ENCODE measurements at places on chromosomes 3 and 15.

- DNase-seq: no peak
Measured at GRCh38 chr3:49523756-49524747, 30.2 kb upstream of the BSN start.

- DNase-seq: no peak
Measured at GRCh38 chr3:177378168-177378567, 180.9 kb upstream of the TBL1XR1 start.

GRCh38 chr3:5195605-5196004 is 8.1 kb downstream of the EDEM1 start:
- no peak for DNase-seq

DNA sequence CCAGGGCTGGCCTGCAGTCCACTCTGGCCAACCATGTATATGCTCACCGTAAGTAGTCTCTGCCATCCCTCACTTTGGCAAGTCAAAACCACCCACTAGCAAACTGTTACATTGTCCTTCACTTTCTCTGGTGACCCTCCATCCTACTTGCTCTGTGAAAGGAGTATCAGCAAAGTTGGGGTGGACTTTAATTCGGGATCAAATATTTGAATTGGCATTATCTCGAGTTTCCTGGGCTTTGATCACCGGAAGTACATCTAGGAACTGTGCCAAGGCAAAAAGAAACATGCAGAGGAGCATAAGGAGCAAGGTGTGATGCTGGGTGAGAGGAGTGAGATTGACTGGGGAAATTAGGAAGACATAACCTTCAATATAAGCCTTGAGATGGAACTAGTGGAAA is 188.9 kb upstream of the P2RY1 start:
- DNase-seq: no peak

DNA sequence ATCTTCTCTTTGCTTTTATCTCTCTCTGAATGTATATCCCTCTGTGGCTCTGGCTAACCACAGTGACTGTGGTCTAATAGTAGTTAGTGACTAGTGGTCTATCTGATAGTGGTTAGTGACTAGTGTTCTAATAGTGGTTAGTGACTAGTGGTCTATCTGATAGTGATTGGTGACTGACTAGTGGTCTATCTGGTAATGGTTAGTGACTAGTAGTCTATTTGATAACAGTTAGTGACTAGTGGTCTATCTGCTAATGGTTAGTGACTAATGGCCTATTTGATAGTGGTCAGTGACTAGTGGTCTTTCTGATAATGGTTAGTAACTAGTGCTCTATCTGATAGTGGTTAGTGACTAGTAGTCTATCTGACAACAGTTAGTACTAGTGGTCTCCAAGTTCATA is 110.5 kb downstream of the MDFIC2 start:
- no peak for DNase-seq

GRCh38 chr3:171384101-171384891 is 75.9 kb downstream of the TNIK start:
- no peak for DNase-seq

- peak; percentile 87 for DNase-seq
Measured at GRCh38 chr3:52428151-52429005, 16.5 kb downstream of the SEMA3G start.

DNA sequence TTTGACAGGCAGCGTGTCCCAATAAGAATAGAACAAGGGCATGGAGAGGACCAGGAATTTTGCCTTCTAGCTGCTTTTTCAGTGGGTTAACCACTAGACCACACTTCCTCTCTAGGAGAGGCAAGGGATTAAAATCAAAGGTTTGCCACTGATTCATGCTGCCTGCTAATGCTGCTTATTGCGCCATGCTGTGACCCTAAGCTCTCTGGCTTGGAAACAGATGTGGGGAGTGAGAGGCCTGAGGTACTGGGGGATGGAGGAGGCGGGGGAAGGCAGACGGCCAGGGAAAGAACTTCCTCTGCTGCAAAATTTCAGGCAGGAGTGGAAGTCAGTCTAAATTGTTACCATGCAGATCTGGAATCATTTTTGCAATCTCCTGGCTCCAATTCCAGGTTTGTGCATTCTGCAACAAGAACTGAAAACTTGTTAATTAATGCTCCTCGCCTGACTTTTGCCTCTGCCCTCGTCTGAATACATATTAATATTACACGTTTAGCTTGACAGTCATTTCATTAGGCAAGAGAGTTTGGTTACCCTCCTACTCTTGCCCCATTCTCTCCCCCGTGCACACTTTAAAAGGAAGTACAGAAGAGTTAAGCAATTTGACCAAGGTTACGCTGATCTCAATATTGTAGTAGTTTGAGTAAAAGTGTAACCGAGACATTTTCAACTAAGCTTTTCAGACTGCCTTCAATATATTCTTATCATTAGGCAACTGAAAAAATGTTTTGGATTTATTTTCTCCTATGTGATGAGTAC is 121.7 kb upstream of the SPRED1 start:
- DNase-seq: peak; percentile 96

GRCh38 chr3:153209596-153209995 is 47.6 kb downstream of the RAP2B start:
- DNase-seq: no peak

DNA sequence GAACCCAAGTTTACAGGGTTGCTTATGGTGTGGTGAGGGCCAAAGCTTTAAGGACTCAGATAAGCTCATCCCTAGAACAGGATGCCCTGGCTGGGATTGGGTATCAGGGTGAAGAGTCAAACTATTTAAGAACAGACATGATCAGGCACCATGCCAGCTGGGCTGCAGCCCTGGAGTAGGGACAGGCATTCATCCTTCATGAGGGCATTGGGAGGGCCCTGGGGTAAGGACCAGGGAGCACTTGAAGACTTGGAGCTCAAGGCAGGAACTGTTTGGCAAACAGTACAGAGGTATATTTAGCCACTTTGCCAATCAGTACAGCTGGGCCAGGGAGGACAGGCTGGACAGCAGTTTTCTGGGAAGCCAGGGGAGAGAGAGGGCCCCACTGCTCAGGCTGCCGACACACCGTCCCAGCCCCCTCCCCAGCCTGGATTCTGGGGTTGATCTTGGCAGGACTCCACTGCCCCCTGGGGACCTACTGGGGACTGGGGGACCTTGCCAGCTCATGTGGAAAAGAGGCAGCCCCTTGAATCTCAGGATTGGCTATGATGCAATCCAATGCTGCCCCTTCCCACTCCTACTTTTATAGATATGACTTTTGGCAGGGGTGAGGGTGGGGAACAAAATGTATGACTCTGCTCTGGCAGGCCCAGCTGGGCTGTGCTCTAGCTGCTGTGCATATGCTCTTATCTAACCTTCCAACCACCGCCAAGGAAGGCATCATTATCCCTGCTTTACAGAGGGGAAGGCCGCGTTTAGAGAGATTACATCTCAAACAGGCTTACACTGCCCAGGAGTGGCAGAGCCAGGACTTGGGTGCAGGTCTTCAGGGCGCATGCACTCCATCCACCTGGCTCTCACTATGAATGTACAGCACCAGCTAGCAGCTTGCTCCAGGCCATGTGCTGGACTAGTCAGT is 2.3 kb downstream of the PLA2G4E start:
- DNase-seq: no peak

DNA sequence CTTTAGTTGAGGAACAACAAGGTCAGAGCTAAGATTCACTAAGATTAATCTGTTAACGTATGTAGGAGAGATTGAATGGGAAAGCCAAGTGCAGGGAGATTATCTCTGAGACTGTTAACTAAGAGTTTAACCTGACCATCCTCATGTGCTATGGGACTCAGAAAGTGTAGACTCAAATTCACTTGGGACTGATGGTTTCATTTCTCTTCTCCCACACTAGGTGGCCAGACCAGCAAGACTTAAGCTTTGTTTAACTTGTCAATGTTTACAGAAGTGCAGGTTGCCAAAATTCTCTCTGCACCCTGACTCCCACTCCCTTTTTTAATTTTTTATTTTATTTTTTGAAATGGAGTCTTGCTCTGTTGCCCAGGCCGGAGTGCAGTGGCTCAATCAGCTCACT is 6.3 kb upstream of the HEXA start:
- DNase-seq: no peak

DNA sequence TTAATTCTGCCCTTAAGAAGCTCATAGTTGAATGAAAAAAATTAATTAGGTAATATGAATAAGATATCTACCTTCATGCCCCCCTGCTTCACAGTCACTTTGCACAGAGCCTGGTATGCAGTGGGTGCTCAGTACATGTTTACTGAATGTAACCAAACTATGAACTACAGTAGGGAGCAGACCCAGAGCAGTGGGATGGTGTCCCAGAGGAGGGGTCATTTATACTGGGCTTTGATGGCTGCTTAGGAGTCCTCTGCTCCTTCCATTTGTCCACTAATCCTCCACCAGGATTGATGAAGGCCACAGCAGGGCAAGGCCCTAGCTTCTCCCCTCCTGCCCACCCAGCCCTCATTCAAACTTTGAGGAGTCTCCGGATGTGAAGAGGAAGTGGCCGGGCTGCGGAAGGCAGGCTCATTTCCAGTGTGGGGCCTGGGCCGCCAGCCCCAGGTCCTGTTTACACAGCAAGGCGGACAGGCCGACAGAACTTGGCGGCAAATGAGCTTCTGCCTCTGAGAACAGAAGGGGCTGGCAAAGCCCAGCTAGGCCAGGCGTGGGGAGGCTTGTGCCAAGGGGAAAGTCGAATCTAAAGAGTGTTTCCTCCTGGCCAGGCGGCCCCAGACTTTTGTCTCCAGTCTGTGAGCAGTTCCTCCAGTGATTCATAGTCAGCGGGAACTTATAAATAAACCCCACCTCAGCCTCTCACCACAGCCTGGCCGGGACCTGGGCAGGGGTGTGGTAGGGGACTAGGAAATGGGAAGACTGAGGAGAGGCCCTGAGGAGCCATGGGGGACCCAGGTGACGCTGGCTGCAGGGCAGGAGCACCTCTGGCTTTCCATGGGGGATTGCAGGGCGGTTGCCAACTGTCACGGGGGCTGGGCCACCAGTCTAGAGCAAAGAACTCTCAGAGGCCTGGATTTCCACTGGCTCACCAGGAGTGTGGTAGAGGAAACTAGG is 51.6 kb upstream of the LCTL start:
- peak; percentile 43 for DNase-seq

- DNase-seq: no peak
Measured at GRCh38 chr15:56034514-56034913, 41.1 kb upstream of the NEDD4 start.

DNA sequence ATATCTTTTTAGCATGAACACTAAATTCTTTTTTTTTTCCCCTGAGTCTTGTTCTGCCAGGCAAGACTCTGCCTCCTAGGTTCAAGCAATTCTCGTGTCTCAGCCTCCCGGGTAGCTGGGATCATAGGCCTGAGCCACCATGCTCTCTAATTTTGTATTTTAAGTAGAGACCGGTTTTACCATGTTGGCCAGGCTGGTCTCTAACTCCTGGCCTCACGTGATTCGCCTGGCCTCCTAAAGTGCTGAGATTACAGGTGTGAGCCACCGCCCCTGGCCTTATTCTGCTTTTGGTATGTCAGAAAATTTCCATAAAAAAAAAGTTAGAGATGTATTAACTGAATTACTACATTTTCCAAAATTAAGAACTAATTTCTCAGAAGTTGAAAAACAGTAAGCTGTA is 14.3 kb downstream of the RAB11A start:
- no peak for DNase-seq

GRCh38 chr3:126180477-126181397 is at the start of gene ALDH1L1:
TSS of gene ALDH1L1 (minus strand) at chr3:126180586. CDS start at chr3:126160979, 19,607 bp downstream.
- DNase-seq: no peak

- peak; percentile 74 for DNase-seq
Measured at GRCh38 chr15:63938486-63939061, 104.8 kb upstream of the HERC1 start.

- no peak for DNase-seq
Measured at GRCh38 chr3:185693985-185694653, 108.0 kb downstream of the SENP2 start.

GRCh38 chr15:59491062-59491461 is 53.1 kb downstream of the FAM81A start:
- no peak for DNase-seq

- DNase-seq: no peak
Measured at GRCh38 chr3:188594139-188594538, 440.2 kb downstream of the LPP start.

DNA sequence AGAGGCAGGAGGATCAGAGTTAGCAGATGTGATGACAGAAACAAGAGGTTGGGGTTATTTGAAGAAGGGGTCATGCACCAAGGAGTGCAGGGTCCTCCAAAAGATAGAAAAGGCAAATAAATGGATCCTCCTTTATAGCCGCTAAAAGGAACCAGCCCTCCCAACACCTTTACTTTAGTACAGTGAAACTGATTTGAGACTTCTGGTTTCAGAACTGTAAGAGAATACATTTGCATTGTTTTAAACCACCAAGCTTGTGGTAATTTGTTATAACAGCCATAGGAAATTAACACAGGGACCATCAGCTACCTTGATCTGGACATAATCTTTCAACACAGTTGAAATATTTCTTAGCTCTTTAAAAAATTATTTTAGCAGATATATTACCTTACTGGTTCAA is 166.6 kb downstream of the TIGIT start:
- DNase-seq: no peak

DNA sequence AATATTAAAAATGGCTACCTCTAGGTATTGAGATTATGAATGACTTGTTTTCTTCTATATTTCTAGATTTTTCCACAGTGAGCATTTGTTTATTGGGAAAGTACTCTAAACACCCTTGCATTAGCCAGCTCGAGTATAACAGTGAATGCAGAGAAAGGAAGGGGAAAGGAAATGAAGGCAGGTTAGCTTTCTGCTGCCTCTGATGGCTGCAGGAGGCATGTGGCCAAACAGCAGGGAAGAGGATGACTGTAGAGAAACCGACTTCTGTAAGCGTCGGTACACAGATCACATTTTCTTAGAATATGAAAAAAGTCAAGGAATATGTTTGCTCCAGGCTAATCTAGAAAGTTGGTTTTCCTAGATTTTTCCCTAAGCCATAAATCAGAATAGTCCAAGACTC is 19.8 kb downstream of the GNB5 start:
- DNase-seq: peak; percentile 12

DNA sequence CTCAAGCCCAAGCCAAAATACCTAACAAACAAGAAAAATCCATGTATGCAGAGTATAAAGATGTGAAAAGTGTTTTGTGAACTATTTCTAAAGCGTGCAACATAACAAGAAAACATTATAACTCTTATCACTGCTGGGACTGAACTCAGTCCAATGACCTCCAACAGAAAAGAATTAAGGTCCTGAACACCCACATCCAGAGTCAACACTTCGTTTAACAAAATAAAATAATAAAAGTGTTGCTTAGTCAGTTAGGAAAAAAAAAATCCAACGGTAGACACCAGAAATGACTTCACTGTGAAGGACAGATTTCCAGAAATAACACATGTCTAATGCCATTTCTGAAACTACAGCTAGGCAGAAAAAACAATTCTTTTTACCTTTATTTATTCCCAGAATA is 28.0 kb downstream of the MB21D2 start:
- no peak for DNase-seq
